A549 (cell line): ENCODE measurements at places on chromosomes 3 and 15.

- DNase-seq, result no peak
These were observed 166.1 kb downstream of the SSR3 start for GRCh38 chr3:156388497-156389448.

GRCh38 chr3:132135628-132136333, 101.0 kb upstream of the CPNE4 start:
- peak; percentile 69 for DNase-seq

GRCh38 chr15:50355980-50356379, 982 bp upstream of the GABPB1 start:
- DNase-seq, result no peak

GRCh38 chr3:172259111-172259541, 189.1 kb downstream of the GHSR start:
- DNase-seq, result no peak

GRCh38 chr3:161854232-161854771, 357.7 kb downstream of the OTOL1 start:
- no peak for DNase-seq

GRCh38 chr3:85050821-85051220, 92.0 kb downstream of the CADM2 start:
- no peak for DNase-seq

GRCh38 chr15:24848050-24848449, 106.7 kb upstream of the SNRPN start:
- peak; percentile 5 for DNase-seq

- DNase-seq, result no peak
These were observed 16.6 kb downstream of the LYSMD4 start for GRCh38 chr15:99716540-99717095.

DNA sequence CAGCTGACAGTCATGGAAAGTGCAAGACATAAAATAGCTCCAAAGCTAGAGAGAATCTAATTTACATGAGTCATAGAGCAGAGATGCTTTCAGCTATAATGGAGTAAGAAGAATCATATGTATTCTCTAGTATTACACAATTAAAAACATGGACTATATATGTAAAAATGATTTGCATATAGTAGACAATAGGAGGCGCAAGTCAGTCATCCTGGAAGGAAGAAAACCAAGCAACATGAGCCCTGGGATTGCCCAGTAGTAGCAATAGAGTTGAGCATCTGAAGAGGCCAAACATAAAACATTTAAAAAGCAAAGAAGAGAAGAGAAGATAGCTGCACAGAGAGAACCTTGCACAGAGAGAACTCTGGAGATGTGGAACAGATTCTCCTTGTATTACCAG, 455.0 kb downstream of the EPHA3 start:
- DNase-seq, result no peak

DNA sequence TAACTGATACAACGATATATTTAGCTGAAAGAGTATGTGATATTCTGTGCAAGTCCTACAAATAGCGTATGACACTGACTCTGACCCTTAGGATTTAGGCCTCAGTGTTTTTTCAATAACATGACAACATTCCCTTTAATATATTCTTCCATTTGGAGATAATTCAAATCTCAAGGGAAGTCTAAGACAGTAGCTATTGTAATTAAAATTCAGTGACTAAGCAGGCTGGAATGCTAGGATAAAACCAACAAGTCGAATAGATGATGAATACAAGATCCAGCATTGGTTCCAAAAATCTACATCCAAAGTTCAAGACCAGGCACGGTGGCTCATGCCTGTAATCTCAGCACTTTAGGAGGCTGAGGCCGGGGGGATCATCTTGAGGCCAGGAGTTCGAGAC, 56.2 kb downstream of the QTRT2 start:
- DNase-seq, result no peak

GRCh38 chr15:80310776-80311175, 58.8 kb upstream of the CTXND1 start:
- no peak for DNase-seq

DNA sequence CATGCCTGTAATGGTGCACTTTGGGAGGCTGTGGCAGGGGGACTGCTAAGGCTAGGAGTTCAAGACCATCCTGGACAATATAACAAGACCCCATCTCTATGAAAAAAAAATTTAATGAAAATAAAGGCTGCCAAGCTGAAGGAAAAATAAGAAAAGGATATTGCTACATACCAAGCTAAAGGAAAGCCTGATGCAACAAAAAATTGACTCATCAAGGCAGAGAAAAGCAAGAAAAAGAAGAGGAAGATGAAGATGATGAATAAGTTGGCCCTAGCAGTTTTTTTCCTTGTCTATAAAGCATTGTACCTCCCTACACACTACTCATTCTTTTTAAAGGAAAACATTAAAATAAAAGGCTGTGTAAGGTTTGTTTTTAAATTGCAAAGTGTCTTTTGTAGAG, 441.9 kb upstream of the MDFIC2 start:
- DNase-seq, result no peak

- DNase-seq, result no peak
These were observed 43.7 kb upstream of the MFGE8 start for GRCh38 chr15:88956906-88957305.

GRCh38 chr15:62601777-62602545, 436.9 kb upstream of the C2CD4B start:
- peak; percentile 21 for DNase-seq

DNA sequence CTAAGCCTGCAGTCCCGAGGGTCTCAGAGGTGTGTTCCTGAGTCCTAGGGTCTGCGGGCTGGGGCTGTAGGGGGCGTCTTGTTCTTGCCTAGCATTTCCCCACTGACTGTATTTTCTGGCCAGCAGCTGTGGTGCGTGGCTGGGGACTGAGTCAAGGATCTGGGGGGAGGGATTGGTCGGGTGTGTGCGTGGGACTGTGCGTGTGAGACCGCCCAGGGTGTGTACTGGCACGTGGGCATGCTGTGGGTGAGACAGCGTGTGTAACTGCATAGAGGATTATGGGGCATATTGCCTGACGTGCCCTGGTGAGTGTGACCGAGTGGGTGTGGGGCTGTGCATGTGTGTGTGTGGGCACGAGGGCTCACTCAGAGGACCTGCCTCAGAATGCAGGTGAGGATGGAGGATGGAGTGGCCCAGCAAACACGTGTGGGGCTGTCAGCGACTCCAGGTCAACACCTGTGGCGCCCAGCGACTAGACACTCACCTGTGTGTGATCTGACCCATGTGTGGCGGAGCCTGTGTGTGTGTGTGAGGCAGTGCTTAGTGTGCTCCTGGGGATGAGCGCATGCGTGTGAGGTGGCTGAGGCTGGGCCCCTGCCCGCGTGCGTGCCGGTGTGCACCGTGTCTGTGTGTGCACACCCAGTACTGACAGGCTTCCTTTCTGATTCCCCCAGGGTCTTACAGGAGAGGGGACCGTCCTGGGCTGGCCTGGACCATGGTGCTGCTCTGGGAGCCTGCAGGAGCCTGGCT, 20.9 kb downstream of the FBLN2 start:
- no peak for DNase-seq
